ENCODE measurements at places on chromosomes 7 and 10. TPM values are rescaled to one million over a fixed set of nuclear protein-coding genes. Genes with fewer than 3 reads are reported as not detected.

- H3K27ac ChIP-seq, result no peak overlapping the region
- no peak overlapping the region for H3K4me3 ChIP-seq
- H3K4me1 ChIP-seq, result no peaks in the 10 kb centered on the region
- no peaks in the 10 kb centered on the region for H3K36me3 ChIP-seq
- no peak for DNase-seq
Observed at GRCh38 chr10:78672918-78673317, 395.8 kb upstream of the ZMIZ1 start.

STEAP1B gene
- total RNA-seq, result 0.28 TPM

AKR1C4 gene
- not detected for total RNA-seq

GRCh38 chr7:136078630-136079029 is 101.5 kb upstream of the MTPN start:
- no peak for DNase-seq
- H3K36me3 ChIP-seq, result no peaks in the 10 kb centered on the region
- no peaks in the 10 kb centered on the region for H3K27me3 ChIP-seq
- no peak overlapping the region for H3K27ac ChIP-seq
- no peaks in the 10 kb centered on the region for H3K4me1 ChIP-seq
- no peak overlapping the region for H3K4me3 ChIP-seq

GRCh38 chr7:17320657-17321056 is 22.2 kb downstream of the AHR start:
- no peaks in the 10 kb centered on the region for H3K4me1 ChIP-seq
- H3K27ac ChIP-seq, result no peak overlapping the region
- H3K27me3 ChIP-seq, result no peaks in the 10 kb centered on the region
- H3K4me3 ChIP-seq, result no peak overlapping the region
- no peak for DNase-seq
- H3K36me3 ChIP-seq, result peaks cover 7% of the 10 kb centered on the region

SORBS1 gene
- 2.4 TPM for total RNA-seq

- DNase-seq, result no peak
- H3K36me3 ChIP-seq, result no peaks in the 10 kb centered on the region
- no peak overlapping the region for H3K4me3 ChIP-seq
- H3K27me3 ChIP-seq, result no peaks in the 10 kb centered on the region
- no peak overlapping the region for H3K27ac ChIP-seq
Observed at GRCh38 chr7:80026766-80027165, 107.9 kb upstream of the GNAI1 start.

GRCh38 chr7:27158436-27159265 is 2.2 kb upstream of the HOXA7 start:
- no peaks in the 10 kb centered on the region for H3K36me3 ChIP-seq
- peaks cover 8% of the 10 kb centered on the region for H3K4me1 ChIP-seq
- no peak for DNase-seq
- no peak overlapping the region for H3K27ac ChIP-seq
- no peak overlapping the region for H3K4me3 ChIP-seq

DNA sequence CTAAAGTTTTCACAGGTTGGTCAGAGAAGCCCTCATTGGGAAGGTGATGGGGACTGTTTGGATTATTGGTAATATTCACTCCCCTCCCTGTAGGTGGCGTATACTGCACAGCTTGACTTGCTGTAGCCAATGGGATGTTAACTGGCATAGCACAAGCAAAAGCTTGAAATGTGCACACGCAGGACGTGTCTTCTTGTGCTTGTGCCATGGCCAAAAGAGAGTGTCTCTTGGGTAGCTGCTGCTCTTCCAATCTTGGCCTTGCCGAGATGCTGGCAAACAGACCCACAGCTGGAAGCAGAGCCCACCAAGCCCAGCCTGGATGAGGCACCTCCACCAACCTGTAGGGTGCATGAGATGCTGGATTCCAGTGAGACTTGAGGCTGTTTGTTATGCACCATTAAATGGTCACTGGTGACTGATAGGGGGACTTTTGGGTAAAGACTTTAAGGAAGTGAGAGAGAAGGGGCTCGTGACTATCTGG is 266.0 kb downstream of the GRID1 start:
- H3K27ac ChIP-seq, result no peak overlapping the region
- DNase-seq, result no peak
- no peaks in the 10 kb centered on the region for H3K4me1 ChIP-seq
- no peak overlapping the region for H3K4me3 ChIP-seq
- H3K27me3 ChIP-seq, result no peaks in the 10 kb centered on the region
- H3K36me3 ChIP-seq, result no peaks in the 10 kb centered on the region

GRCh38 chr7:55133630-55134358 is 115.0 kb downstream of the EGFR start:
- H3K4me1 ChIP-seq, result no peaks in the 10 kb centered on the region
- no peak for DNase-seq
- H3K36me3 ChIP-seq, result no peaks in the 10 kb centered on the region
- no peak overlapping the region for H3K4me3 ChIP-seq
- no peaks in the 10 kb centered on the region for H3K27me3 ChIP-seq
- H3K27ac ChIP-seq, result no peak overlapping the region

INHBA gene
- 0.09 TPM for total RNA-seq

DNA sequence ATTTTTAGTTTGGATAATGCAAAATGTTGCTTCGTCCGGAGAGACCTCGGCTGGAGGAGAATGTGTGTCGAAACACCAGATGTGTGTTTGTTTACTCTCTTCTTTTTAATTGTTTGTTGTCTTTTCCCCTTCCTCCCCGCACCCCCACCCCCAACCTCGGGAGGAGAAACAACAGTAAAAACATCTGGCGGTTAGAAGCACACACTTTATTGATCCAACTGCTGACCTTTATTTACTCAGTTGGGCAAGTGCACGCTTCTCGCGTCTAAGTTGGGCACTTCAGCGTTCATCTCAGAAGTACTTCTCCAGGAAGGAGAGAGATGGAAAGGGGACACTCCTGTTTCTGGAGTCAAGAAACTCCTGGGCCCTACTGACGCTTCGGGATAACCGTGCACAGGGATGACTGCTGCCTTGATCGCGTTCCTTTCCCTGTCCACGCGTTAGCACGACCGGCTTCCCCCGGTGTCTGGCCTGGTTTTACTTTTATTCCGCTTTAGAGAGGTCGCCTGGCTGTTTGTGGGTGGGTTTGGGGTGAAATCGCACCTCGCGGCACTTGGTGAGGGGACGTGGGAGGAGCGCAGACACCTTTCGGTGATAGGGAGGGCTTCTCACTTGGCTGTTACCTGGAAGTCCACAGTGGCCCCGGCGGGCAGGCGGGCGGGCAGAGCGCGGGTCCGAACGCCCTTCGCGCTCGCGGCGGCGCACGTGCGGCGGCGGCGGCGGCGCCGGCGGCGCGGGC is 168.3 kb upstream of the PPP1R3A start:
- no peak for DNase-seq
- no peak overlapping the region for H3K27ac ChIP-seq
- peaks cover 17% of the 10 kb centered on the region for H3K27me3 ChIP-seq
- no peaks in the 10 kb centered on the region for H3K36me3 ChIP-seq

- no peak for DNase-seq
- H3K27me3 ChIP-seq, result no peaks in the 10 kb centered on the region
- H3K27ac ChIP-seq, result no peak overlapping the region
Observed at GRCh38 chr10:131049016-131049415, 262.5 kb downstream of the TCERG1L start.

DNA sequence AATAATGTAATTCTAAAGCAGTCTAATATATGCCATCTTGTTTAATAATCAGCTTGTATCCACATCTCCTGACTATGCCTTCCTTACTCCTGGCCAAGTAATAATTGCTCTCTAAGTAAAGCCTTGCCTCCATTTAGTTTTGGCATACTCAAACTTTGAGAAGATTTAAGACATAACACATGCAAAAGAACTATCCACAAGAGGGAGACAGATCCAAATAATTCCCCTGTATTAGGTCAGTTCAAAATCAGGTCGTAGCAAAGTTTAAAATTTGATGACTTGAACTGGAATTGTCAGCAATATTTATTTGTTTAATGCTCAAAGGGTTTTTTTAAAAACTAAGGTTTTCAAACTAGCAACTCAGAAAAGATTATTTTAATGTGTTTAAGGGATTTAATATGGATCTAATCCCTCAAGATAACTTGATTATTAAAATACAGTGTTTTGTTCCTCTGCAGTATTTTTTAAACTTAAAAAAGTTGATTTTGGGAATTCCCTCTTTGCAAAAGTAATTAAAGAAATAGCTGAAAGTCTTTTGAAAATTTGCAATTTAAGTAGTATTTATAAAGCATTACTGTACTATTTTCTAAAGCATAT is 95.3 kb downstream of the HDAC9 start:
- H3K27me3 ChIP-seq, result no peaks in the 10 kb centered on the region
- DNase-seq, result no peak
- no peaks in the 10 kb centered on the region for H3K4me1 ChIP-seq
- H3K36me3 ChIP-seq, result no peaks in the 10 kb centered on the region
- H3K27ac ChIP-seq, result no peak overlapping the region

AGR3 gene
- total RNA-seq, result not detected

LRRC18 gene
- not detected for total RNA-seq

- H3K27me3 ChIP-seq, result peaks cover under 1% of the 10 kb centered on the region
- no peaks in the 10 kb centered on the region for H3K36me3 ChIP-seq
Observed at GRCh38 chr10:22875581-22875980, 52.3 kb upstream of the ARMC3 start.

DNA sequence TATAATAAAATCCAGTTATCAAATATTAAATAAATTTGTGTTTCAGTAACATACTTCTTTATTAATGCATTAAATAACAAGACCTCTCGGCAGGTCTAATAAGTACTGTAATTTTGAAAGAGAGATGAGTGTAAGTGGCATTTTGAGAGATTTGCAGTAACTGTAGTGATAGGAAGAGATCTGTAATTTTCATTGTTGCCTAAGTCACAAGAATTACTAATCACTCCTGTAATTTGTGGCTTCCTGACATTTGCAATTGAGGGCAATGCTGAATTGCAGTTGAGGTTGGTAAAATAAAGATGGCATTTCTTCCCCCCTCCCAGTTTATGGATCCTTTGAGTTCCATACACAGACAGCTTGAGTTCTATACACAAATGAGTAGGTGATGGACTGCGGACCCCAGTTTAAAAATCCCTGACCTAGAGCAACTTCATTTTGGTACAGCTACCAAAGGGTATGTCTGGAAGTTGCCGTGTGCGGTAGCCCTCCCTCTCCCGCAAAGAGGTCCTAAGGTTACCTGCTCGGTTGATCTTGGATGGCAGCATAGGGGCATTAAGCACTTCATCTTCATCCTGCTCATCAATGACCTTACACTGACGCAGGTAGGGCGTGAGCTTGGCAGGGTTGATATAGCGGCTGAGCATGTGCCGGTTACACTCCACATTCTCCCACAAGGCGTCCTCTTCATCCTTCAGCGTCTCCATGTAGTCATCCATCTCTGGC is 96.4 kb downstream of the CARD11 start:
- H3K36me3 ChIP-seq, result peaks cover 14% of the 10 kb centered on the region
- DNase-seq, result no peak
- H3K27me3 ChIP-seq, result no peaks in the 10 kb centered on the region

- no peak for DNase-seq
- no peaks in the 10 kb centered on the region for H3K36me3 ChIP-seq
- H3K27me3 ChIP-seq, result no peaks in the 10 kb centered on the region
- H3K27ac ChIP-seq, result no peak overlapping the region
Observed at GRCh38 chr10:112208292-112208691, 24.7 kb upstream of the GPAM start.

CHN2 gene
- total RNA-seq, result 6.6 TPM

- H3K27me3 ChIP-seq, result peaks cover 95% of the 10 kb centered on the region
- DNase-seq, result peak; percentile 40
- no peaks in the 10 kb centered on the region for H3K36me3 ChIP-seq
- H3K4me3 ChIP-seq, result no peak overlapping the region
Observed at GRCh38 chr10:100743626-100744135, 1.7 kb upstream of the PAX2 start.

ADAM12 gene
- 2.2 TPM for total RNA-seq

DNA sequence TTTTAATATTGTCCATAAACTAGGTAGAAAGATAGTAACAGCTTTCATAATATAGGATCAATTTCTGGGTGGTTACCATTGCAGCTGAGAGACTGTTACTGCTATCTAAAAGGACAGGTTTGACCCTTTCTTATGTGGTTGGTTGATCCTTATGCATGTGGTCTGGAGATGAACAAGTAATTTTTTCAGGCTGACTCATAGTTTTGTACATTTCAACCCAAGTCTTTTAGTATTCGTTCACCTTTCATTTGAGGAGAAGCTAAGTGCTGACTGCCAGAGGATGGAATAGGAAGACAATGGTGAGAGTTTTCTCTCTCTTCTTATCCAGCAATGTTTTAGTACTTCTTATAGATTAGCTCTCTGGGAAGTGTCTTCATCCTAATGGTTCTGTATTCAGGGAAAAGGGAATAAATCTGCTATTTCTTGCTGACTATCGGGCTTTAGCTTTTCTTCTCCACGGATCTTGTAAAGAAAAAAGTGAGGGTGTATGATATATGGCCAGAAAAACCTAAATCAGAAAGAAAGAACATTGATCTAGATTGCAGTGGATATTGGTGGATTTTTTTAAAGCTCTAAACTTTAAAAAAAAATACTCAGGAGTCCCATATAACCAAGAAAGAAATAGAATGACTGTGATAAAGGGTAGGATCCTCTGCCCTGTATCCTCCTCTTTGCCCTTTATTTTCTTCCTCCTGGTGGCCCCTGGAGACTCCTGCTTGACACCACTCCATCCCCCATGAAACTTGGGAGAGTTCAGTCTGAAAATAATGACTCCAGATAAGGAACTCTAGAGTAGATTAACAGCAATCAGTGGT is 88.0 kb downstream of the CPED1 start:
- no peak overlapping the region for H3K4me3 ChIP-seq
- H3K27ac ChIP-seq, result no peak overlapping the region
- DNase-seq, result no peak
- no peaks in the 10 kb centered on the region for H3K36me3 ChIP-seq
- no peaks in the 10 kb centered on the region for H3K4me1 ChIP-seq
- no peaks in the 10 kb centered on the region for H3K27me3 ChIP-seq

DNA sequence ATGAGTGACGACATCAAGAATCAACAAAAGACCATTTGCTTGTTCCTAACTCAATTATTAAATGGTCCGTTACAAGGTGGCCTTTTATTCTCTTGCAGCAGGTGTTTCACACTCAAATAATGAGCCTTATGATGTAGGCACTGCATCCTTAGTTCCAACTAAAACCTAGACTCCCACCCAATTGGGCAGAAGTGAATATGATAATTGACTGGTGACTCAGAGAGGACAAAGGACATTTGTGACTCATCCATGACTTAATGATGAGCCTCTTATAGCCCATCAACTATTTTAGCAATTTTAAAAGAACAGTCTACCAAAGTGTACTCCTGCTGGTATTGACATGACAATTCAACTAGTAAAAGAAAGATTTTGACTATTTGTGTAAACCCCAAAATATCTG is 1027.8 kb upstream of the PHF14 start:
- DNase-seq, result no peak
- no peaks in the 10 kb centered on the region for H3K36me3 ChIP-seq
- no peak overlapping the region for H3K27ac ChIP-seq
- H3K27me3 ChIP-seq, result no peaks in the 10 kb centered on the region

DNA sequence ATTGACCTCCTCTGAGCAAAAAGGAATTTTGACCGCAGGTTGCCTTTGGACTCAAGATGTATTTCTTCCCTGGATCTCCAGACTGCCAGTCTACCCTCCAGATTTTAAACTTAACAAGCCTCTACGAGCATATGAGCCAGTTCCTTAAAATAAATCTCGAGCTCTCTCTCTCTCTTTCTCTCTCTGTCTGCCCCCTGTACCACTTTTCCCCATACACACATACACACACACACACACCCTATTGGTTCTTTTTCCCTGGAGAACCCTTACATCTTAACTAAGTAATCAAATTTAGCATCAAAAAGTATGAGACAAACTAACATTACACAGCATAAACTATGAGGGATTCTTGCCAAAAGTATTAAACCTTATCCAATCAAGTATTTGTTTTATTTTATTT is 11.4 kb downstream of the BCAP29 start:
- no peak overlapping the region for H3K27ac ChIP-seq
- no peaks in the 10 kb centered on the region for H3K27me3 ChIP-seq
- H3K4me1 ChIP-seq, result no peaks in the 10 kb centered on the region
- no peak for DNase-seq

Measured in T-cell (primary cell).